ENCODE measurements at places on chromosomes 6 and 20. TPM values are rescaled to one million over a fixed set of nuclear protein-coding genes. Genes with fewer than 3 reads are reported as not detected.

Gene ROS1
- not detected for total RNA-seq

Gene IL17F
- not detected for total RNA-seq

Gene DEFB132
- not detected for total RNA-seq

Gene MCHR2
- total RNA-seq = not detected

Gene GZF1
- 11.8 TPM for total RNA-seq

Gene PLTP
- total RNA-seq = 19.7 TPM

Gene COL21A1
- total RNA-seq = 0.13 TPM

Gene PHACTR3
- total RNA-seq = not detected

Gene NANP
- 10.2 TPM for total RNA-seq

Gene SESN1
- total RNA-seq = 32.3 TPM

Gene TRAPPC3L
- 0.04 TPM for total RNA-seq

Gene BTN1A1
- not detected for total RNA-seq

Gene PRL
- not detected for total RNA-seq

Gene FITM2
- 9.8 TPM for total RNA-seq

Gene SLC18B1
- total RNA-seq = 6.9 TPM

Gene OVOL2
- total RNA-seq = not detected

Gene DEFB124
- not detected for total RNA-seq

Gene SYNCRIP
- total RNA-seq = 94.3 TPM

Gene APOBEC2
- total RNA-seq = not detected

Gene SASH1
- 89.6 TPM for total RNA-seq

Gene NRSN1
- total RNA-seq = not detected

Gene OR2W1
- total RNA-seq = not detected

Gene FOXF2
- total RNA-seq = not detected

Gene MLIP
- 10.8 TPM for total RNA-seq

Gene ASIP
- total RNA-seq = not detected

Gene C20orf204
- total RNA-seq = 1.9 TPM

Gene CCM2L
- 6.4 TPM for total RNA-seq

Gene ENPP5
- not detected for total RNA-seq

Gene SLC17A4
- not detected for total RNA-seq

Gene RIPOR3
- total RNA-seq = not detected

Gene SLC22A2
- not detected for total RNA-seq

Gene TGM3
- not detected for total RNA-seq

Gene SYCP2L
- total RNA-seq = not detected

Gene BHLHE23
- total RNA-seq = not detected

Gene TREM1
- total RNA-seq = not detected
